ENCODE measurements at places on chromosomes 1 and 21.
A peak's percentile ranks its signal among the peaks of the same experiment; 100 is the strongest.

DNA sequence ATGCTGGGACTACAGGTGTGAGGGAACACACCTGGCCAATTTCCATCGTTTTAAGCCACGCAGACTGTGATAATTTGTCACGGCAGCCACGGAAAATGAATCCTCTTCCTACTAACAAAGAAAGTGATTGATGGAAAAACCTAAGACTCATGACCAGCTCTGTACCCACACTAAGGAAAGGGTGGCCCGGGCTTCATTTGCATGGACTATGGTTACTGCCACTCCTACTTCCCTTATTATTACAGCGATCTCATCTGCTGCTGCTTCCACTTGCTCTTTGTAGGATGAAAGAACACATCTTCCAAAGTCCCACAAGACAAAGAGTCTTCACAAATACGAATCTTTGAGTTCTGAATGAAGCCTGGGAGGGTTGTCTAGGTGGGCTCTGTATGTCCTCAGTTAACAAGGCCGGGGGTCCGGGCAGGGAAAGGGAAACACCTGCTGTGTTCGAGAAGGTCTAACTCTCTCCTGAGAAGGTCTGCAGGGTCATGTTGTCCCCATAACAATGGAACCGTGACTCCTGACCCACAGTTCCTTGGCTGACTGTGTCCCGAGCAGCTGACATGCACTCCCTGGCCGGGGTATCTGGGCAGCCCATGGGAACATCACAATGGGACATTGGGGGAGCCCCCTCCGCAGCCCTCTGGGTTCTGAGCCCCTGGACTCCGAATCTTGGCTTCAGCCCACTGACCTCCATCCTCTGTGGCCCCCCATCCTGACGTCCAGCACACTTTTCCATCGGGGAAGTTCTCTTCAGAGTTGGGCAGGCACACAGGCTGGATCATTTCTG, 13.3 kb upstream of the TFF1 start:
- DNase-seq, result no peak

DNA sequence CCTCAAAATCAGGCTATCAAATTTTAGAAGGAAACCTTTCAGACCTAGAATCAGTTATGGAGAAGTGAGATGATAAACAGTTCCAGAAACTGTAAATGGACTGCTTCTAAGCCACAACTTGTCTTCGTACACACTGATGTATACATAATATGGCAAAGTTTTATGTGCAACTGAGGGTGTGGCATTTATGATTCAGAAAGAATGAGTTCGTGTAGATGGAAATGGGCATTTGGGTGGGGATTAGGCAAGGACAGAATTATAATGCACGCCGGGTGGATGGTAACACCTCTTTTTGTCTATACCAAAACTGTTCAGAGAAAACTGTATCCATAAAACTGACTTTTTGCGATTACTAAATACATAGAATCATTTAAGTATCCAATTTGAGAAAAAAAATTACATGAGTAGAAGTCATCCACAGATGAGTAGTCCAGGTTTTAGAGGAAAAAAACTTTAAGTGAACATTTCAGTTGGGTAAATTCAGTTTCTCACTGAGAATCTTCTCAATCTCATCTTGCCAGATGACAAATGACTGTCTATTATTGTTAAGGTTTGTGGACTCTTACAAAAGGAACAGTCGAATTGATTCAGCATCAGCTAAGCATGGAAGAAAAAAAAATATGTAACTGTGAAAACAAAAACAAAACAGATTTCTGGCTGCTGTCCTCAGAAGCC, 22.5 kb downstream of the ERRFI1 start:
- DNase-seq, result no peak

DNA sequence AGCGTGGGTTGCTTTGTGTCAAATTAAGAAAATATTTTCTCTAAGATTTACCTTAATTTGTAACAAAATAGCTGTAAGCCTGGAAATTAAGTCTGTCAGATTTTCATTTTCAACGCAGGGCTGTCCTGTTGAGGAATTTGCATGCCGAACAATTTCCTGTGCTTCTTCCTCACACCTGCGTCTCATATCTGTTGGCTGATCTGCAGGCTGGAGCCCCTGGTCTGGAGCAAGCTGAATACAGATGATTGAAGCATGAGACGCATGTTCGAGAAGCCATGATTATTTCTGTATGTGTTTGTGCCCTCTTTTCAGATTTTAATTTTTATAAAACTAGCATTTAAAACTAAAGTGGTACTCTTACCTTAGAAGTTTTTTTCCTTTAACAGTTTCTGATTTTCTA, 9.8 kb downstream of the MIXL1 start:
- DNase-seq, result no peak

GRCh38 chr1:165288350-165289120, 68.0 kb downstream of the LMX1A start:
- no peak for DNase-seq

DNA sequence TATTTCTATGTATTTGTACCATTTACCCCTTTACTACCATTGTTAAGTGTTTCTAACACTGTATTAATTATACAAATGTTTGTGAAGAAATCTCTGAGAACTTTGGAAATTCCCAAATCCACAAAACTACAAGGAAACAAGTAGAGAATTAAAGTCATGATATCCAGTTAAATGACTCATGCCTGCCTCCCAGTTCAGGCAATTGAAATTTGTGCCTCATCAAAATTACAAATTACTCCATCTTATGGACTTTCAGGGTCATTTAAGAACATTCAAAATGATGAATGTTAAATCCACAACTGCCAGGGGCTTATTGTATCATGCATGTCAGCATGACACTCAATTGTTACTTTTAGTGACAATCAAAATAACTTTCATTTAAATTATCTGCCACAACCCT, 282.4 kb downstream of the ZNF326 start:
- DNase-seq, result no peak

GRCh38 chr1:198841477-198841876, 202.6 kb downstream of the PTPRC start:
- no peak for DNase-seq

DNA sequence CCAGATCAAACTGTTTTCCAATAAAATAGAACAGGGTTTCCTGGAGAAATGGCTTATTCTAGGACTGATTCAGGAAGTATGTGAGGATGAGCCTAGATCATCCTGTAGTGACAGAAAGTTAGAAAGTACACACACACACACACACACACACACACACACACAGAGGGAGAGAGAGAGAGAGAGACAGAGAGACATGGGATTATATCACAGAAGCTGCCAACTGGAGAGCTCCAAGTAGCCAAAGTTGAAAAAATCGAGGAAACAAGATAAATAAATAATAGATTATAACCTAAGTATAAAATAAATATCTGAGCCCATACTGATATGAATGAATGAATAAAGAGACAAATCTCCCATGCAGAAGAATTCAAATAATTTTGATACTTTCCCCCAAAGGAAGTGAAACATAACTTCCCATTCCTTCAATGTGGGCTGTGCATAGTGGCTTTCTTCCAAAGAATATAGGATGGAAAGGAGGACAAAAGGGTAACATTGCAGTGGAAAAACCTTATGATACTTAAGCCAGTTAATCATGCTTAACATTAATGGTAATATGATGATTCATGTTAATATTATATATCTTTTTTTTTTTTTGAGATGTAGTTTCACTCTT, 171.6 kb downstream of the NTPCR start:
- no peak for DNase-seq

DNA sequence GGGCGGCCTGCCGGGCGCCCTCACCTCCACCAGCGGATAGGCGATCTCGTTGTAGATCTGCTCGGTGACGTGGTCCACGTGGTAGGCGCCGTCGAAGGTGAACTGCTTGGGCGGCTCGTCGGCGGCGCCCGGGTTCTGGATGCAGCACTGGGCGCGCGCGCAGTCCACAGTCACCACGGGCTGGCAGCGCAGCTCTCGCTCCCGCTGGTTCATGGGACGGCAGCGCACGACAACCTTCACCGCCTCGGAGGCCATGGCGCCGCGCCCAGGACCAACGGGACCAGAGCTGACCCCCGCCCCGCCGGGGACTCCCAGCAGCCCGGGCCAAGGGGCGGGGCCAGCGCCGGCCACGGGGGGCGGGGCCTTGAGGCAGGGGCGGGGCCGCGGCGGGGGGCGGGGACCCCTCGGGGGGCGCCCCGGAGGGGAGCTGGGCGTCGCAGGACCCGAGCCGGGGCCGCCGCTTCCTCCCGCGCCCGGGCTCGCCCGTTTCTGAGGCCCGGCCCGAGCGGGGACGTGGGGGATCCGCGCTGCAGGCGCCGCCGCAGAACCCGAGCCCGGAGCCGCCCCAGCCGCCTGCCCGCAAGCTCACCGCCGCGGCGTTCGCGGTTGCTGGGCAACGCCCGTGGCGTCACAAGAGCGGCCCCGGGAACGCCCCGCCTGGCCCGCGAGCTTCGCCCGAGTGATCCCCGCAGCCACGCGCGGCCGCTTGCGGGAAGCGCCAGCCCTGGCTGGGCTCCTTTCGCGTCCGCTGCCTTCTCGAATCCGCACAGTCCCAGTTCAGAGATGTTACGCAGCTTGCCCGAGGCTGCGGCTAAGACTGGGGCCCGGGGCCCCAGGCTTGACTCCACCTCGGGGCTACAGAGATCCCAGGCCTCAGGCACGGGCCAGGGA, at the start of gene KIF17:
TSS of gene KIF17 (minus strand) at position 556 of the 891 bp plus-strand sequence. CDS start at position 255, 301 bp downstream.
- peak; percentile 36 for DNase-seq

DNA sequence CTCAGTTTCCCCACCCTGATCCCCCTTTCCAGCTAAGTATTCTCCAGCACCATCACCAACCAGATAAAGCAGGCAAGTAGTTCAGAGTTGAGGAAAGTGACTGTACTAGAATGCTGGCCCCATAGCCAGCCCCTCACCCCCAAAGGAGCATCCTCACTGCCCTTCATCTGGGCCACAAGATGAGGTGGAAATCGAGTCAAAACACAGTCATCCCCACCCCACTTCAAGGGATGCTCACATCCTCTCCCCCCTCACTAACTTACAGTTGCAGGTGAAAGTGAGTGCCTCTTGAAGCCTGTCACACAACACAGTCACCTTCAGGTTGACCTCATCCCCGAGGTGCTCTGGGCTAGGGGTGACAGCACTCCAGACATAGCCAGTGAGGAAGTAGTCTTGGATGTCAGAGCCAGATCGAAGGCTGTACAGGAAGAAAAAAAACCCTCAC, 30.4 kb downstream of the PIK3C2B start:
- no peak for DNase-seq

DNA sequence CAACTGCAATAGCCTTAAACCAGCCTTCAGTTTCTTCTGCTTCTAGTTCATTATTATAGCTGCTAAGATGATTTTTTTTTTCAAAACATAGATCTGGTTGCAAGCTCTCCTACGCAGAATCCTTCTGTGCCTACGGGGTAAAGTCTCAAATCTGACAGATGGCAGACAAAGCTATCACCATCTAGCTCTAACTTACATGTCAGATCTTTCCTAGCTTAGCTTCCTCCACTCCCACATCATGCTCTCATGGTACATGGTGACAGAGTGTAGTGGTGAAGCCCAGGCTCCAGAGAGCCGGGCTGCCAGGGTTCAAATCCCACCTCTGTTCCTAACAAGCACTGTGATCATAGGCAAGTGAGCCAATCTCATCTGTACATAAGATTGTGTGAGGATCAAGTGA, 24.2 kb upstream of the GUCA2B start:
- DNase-seq, result no peak

- no peak for DNase-seq
Measured at GRCh38 chr1:40981691-40982448, 2.4 kb downstream of the CTPS1 start.

- no peak for DNase-seq
Measured at GRCh38 chr1:28779751-28780408, 32.1 kb upstream of the OPRD1 start.

- DNase-seq, result no peak
Measured at GRCh38 chr1:192703283-192704206, 67.6 kb downstream of the RGS13 start.

DNA sequence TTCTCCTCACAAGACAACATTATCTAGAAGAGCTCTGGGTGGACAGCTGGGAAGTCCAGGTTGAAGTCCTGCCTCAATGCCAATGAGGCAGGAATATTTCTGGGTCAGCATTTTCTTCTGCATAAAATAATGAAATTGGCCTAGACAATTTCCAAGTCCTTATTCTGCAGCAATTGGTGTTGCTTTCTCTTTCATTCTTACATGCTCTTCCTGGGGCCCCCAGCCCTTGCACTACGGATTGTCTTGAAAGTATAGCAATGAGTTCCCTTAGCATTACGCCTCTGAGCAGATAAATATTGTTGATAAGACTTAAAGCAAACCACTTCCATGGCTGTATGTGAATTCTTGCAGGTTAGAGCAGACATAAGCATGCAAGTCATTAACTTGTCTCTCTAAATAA, 188.5 kb downstream of the TGFBR3 start:
- no peak for DNase-seq

GRCh38 chr1:226887006-226887405, 16.6 kb downstream of the PSEN2 start:
- DNase-seq, result no peak

DNA sequence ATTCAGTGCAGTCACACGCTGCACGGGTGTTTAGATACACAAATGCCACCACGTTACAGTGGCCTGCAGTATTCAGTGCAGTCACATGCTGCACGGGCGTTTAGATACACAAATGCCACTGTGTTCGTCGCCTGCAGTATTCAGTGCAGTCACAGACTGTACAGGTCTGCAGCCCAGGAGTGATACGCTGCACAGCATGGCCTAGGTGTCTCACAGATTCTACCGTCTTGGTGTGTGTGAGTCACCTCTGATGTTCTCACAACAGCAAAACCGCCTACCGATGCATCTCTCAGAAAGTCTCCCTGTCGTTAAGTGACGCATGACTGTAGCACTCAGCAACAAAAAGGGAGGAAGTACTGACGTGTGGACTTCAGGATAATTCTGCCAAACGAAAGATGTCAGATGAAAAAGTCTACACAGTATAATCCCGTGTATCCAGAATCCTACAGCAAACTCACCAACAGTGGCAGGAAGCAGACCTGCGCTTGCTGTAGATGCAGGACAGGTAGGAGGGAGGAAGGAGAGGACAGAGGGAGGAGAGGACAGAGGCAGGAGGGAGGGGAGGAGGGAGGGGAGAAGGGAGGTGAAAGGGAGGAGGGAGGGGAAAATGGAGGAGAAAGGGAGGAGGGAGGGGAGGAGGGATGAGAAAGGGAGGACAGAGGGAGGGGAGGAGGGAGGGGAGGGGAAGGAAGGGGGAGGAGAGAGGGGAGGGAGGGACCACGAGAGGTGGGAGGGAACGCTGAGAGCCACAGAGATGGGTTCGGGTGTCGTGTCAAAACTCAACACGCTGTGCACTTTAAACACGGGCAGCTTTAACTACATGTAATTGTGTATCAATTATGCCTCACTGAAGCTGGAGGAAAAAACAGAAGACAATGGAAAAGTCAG, 36.3 kb upstream of the PCBP3 start:
- no peak for DNase-seq

DNA sequence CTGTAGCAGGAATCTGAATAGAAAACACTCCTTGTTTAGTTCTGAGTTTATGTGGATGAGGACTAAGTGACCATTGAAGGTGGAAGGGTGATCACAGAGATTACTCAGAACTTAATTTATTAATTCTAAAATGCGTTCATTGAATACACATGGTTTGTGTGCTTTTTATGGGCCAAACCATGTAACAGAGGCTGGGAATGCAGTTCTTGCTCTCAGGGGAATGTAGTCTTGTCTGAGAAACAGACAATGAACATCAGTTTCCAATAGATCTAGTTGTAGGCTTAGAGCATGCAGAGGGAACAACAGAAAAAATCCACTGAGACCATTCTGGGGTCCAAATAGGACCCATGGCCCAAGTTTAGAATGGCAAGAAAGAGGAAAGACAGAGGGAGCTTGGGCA, 46.1 kb downstream of the ITSN1 start:
- DNase-seq, result no peak
